ENCODE measurements at places on chromosomes 1 and 21. TPM values are rescaled to one million over a fixed set of nuclear protein-coding genes. Genes with fewer than 3 reads are reported as not detected.

- DNase-seq = no peak
Observed at GRCh38 chr1:198741744-198742143, 102.9 kb downstream of the PTPRC start.

- DNase-seq = no peak
Observed at GRCh38 chr1:211017075-211017718, 116.8 kb downstream of the KCNH1 start.

GRCh38 chr1:38015978-38016725 lies 3.6 kb downstream of the UTP11 start:
- peak; percentile 89 for DNase-seq

GRCh38 chr1:32454726-32455125 lies 10.1 kb upstream of the ZBTB8B start:
- DNase-seq = peak; percentile 85

GRCh38 chr1:155971910-155972809 lies 6.2 kb downstream of the ARHGEF2 start:
- DNase-seq = no peak

- DNase-seq = no peak
Observed at GRCh38 chr1:109821221-109821669, 57.5 kb upstream of the EPS8L3 start.

DNA sequence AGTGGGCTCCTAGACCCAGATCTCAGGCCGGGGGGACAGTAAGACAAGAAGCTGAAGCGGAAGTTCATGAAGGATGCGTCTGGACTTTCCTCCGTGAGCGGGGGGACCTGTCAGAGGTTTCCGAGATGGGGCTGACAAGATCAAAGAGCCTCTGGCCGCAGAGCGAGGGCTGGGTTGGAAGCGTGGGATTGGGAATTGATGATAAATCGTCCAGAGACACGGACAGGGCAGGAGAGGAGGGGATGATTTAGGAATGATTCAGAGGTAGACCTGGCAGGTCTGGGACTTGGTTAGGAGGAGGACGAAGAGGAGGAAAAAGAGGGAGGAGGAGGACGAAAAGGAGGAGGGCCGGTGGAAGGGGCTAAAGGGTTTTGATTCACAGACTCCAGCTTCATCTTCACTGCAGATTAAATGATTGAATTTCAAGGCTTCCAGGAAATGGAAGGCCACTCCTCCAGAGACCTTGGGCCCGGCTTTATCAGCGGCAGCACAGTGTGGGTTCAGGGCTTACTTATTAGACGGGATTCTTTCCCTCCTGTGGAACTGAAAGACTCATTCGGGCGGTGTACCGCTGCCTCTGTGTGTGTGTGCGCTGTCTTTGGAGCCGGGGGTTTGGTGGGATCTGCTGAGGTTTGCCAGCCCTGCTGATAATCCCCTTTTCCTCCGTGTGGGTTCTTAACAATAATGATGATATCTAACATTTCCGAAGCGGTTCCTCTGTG lies 85.7 kb upstream of the SLC45A1 start:
- DNase-seq = no peak

GRCh38 chr1:34750610-34751009 lies 4.2 kb upstream of the GJB5 start:
- no peak for DNase-seq

DNA sequence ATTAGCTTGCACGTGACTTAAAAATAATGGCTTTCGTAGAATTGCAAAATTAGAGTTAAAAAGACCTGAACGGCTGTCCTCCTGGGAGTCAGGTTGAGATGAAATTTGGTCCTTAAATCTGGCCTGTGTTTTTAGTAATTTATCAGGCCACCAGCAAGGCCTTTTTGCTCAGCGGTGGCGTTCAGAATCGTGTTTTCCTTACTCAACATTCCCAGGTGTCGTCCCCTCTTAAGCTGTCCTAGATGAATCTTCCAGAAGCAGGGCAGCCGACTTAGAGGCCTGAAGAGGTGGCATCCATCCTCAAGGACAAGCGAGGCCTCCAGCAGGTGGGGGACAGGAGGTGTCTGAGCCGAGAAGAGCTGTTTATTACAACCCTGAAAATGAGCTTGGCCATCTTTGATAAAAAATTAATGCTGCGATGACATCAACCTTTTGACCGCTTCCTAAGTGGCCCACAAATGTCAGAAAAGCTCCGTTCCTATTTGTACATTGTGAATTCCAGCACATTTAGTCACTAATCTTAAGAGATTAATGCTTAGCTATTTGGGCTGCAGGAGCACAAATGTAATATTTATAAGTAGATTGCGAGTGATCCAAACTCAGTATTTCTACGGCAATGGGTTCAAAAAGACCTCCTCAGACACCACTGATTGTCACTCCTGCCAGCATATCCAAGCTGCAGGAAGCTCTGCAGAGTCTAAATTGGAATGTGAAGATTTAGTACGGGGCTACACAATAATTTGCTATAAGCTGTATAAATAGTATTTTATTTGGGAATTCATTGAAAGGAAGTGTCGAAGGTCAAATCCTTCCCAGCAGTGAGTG lies 344.1 kb upstream of the VAMP3 start:
- DNase-seq = no peak

GRCh38 chr1:236516929-236517704 lies 6.7 kb upstream of the LGALS8 start:
- DNase-seq = no peak

- no peak for DNase-seq
Observed at GRCh38 chr1:231563247-231563646, 34.8 kb downstream of the TSNAX start.

- DNase-seq = peak; percentile 59
Observed at GRCh38 chr1:174998569-174999215, 1.1 kb upstream of the CACYBP start.

GRCh38 chr1:33320619-33321165 lies at the start of gene A3GALT2:
A3GALT2 (minus strand) TSS chr1:33321098; CDS start chr1:33321098, 0 bp downstream.
- no peak for DNase-seq

DNA sequence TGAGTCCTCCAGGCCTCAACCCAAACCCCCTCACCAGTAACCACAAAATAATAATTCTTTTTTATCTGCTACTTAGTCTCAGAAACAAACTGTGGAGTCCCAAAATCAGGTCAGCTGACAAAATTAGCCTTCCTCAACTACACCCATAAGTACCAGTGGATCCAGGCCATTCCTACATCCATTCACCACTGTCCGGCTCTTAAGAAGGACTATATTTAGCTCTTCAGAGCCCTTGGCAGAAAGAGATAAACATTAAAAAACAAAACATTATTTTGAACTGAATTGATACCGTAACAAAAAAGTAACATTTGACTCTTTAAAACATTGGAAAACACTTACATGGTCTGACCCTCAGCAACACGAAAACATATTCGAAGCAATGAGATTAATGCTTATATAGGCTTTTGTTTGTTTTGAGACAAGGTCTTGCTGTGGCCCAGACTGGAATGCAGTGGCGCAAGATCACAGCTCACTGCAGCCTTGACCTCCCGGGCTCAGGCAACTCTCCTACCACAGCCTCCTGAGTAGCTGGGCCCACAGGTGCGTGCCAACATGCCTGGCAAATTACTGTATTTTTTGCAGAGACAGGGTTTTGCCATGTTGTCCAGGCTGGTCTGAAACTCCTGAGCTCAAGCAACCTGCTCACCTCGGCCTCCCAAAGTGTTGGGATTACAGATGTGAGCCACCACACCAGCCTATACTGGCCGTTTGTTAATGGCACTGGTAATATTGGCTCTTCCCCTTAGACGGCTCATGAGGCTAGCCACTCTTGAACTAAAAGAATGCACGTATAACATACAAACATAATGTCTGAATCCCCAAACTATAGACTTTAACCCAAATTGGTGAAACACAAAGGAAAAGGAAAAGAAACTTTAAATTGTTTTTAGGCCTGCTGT lies 330.7 kb downstream of the SMYD3 start:
- DNase-seq = no peak

- no peak for DNase-seq
Observed at GRCh38 chr1:162680419-162681121, 48.3 kb downstream of the DDR2 start.

- DNase-seq = no peak
Observed at GRCh38 chr1:214518361-214518760, 33.0 kb downstream of the PTPN14 start.

GRCh38 chr1:58884706-58885661 lies 101.1 kb upstream of the JUN start:
- DNase-seq = peak; percentile 55

GRCh38 chr1:157490467-157491165 lies 61.7 kb downstream of the FCRL5 start:
- DNase-seq = peak; percentile 58

- no peak for DNase-seq
Observed at GRCh38 chr21:21324297-21324696, 326.1 kb downstream of the NCAM2 start.

DNA sequence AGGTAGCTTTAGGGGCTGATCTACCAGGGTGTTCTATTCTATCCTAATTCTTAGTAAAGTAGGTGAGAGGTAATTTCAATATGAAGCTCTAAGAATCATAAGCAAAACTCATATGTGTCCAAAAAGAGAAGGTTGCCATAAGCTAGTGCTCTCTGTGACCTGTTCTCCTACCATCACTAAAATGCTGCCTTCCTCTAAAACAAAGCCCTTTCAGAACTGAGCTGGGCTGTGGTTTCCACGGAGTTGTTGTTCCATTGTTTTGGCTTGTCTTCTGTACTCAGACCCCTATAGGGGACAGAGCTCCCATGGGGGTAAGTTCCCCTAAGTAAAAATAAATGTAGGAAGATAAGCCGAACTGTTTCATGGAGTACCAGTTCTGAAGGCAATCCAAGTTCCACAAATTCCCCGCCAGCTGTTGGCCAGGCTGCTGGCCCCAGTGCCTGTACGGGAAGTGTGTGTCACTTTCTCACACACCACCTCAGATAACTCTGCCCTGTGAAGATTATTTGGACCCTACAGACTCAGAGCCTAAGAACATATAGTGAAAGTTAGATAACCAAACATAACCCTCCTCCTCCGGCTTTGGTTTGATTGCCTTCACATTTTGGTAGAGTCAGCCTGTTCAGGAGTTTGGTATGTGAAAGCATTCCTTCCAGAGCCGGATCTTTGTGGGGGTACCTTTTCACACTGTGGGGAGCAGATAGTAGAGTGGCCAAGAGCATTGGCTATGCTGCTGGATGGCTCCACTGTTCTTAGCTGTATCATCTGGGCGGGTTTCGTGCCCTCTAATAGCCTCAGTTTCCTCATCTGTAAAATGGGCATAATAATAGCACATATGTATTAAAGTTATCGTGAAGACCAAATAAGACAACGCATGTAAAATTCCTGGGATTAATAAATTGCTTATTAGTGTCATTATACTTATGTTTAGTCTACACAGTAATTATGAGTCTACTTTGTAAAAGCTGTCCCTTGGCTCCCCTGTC lies 10.8 kb downstream of the DPT start:
- no peak for DNase-seq

DNA sequence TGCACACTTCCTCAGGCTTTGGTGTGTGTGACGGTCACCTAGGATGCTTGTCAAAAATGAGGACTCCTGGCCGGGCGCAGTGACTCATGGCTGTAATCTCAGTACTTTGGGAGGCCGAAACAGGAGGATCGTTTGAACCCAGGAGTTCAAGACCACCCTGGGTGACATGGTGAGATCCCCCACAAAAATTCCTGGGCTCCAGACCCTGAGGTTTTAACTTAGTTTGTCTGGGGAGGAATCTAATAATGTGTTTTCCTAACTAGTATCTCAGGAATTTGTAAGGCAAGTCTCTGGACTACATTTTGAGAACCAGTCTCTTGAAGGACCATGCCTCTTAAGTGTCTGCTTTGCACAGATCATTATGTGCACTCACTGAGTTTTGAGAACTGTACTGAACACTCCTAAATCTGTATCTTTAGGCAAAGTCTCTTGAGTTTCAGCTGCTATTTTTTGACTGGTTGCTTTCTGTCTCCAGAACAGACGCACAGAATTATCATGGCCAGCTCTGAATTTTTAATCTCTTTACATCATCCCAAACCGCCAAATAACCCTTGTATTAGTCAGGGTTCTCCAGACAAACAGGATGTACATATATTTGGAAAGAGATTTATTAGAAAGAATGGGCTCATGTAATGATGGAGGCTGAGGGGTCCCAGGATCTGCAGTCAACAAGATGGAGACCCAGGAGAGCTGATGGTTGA lies 45.5 kb upstream of the VANGL1 start:
- no peak for DNase-seq

DNA sequence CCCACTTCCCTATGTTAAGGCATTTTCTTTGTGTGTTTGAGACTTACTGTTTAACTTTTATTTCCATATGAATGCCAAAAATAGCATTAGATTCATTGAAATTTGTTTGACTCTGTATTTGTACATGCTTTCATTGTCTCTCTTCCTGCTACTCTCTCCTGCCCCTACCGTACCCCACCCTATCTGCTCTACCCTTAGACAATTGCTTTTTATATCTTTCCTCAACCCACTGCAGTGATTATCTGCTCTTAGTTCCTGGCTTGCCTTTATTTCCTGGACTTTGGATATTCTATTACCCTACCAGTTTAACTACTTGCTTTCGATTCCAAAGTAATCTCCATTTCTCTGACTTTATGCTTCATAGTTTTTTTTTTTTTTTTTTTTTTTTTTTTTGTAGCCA lies 10.5 kb downstream of the RAVER2 start:
- DNase-seq = peak; percentile 35

- no peak for DNase-seq
Observed at GRCh38 chr1:86914601-86914997, at the start of gene HS2ST1. HS2ST1 (plus strand) TSS chr1:86914635.

- no peak for DNase-seq
Observed at GRCh38 chr1:235935235-235936225, 68.8 kb upstream of the LYST start.

DNA sequence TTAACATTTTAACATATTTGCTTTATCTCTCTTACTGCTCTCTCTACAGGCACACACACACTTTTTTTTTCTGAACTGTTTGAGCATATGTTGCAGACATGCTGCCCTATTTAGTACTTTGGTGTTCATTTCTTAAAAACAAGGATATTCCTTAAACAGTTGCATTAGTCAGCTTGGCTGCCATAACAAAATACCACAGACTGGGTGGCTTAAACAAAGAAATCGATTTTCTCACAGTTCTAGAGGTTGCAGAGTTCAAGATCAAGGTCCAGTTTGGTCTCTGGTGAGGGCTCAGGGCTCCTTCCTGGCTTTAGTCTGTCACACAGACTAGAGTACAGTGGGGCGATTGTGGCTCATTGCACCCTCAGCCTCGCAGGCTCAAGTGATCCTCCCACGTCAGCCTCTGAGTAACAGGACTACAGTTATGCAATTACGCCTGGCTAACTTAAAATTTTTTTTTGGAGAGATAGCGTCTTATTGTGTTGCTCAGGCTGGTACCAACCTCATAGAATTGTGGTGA lies 46.7 kb downstream of the RPRD2 start:
- no peak for DNase-seq

GRCh38 chr1:206736878-206737728 lies 33.5 kb upstream of the IL19 start:
- no peak for DNase-seq

GRCh38 chr1:170225781-170226530 lies 80.2 kb downstream of the NTMT2 start:
- no peak for DNase-seq

Gene PCSK9
- polyA plus RNA-seq = 0.32 TPM

Gene C1orf56
- 3.6 TPM for polyA plus RNA-seq

Gene ADARB1
- polyA plus RNA-seq = 17.8 TPM

Gene B3GALT5
- 0.03 TPM for polyA plus RNA-seq

Gene SGIP1
- polyA plus RNA-seq = 30.9 TPM

Gene NR1I3
- polyA plus RNA-seq = not detected

Gene PGBD5
- 0.03 TPM for polyA plus RNA-seq

Gene C1orf210
- not detected for polyA plus RNA-seq

Gene PAFAH2
- 5.0 TPM for polyA plus RNA-seq

Gene ANGPTL3
- polyA plus RNA-seq = not detected

Gene ANKRD45
- 0.19 TPM for polyA plus RNA-seq

Gene THAP3
- 11.3 TPM for polyA plus RNA-seq

Gene FLG
- not detected for polyA plus RNA-seq

Gene OSBPL9
- polyA plus RNA-seq = 52.5 TPM

Gene ETS2
- polyA plus RNA-seq = 16.3 TPM

Gene FMOD
- polyA plus RNA-seq = 0.10 TPM

Gene GATAD2B
- polyA plus RNA-seq = 8.5 TPM

Data from endothelial cell of umbilical vein (primary cell).